A172 (cell line): ENCODE measurements at places on chromosomes 2 and 18. TPM values are rescaled to one million over a fixed set of nuclear protein-coding genes. Genes with fewer than 3 reads are reported as not detected.

LOXHD1 gene
- total RNA-seq: not detected in 2 replicates

ST6GAL2 gene
- total RNA-seq: not detected in 2 replicates

DNA sequence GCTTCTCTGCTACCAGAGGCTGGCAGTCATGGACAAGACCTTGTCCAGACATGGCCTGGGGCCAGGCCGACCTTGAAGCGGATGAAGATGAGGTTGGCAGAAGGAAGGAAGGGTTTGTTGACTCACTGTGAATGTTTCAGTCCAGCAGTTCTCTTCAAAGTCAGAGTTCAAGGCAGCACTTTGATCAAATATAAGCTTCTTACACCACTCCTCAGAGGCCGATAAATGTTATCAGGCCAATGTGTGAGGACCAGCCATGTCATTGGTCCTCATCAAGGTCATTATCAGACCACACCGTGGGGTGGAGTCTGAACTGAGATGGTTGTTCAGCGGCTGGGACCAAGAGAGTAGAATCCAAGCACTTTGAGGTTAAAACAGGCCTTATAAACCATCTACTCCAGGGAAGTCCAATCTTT, 35.5 kb downstream of the QPCT start:
- no peak for DNase-seq

DNA sequence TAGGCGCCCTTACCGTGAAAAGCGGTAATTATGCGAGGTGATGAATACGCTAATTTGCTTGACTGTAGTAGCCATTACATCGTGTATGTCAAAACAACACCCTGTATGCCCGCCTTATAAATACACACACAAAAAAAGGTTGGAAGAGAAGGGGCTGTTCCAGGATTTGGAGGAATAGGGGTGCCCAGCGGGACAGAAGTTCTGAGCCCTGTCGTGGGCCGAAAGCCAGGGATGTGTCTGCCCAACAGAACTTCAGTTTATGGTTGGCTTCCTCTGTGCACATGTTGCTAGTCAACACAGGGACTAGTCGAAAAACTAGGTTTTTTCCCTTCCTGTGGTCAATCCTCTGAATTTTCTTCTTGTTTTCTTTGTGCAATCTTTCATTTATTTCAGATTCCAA, 182.5 kb downstream of the ACKR3 start:
- no peak for DNase-seq

GRCh38 chr18:5759194-5759593, 136.1 kb downstream of the TMEM200C start:
- DNase-seq: no peak

- DNase-seq: no peak
Measured at GRCh38 chr2:150846691-150847090, 359.2 kb upstream of the RND3 start.
